ENCODE measurements at places on chromosomes 3 and 15. TPM values are rescaled to one million over a fixed set of nuclear protein-coding genes. Genes with fewer than 3 reads are reported as not detected.

Gene UACA
- 2.5 TPM for polyA plus RNA-seq

Gene NOP10
- 176 TPM for polyA plus RNA-seq

Gene MST1
- polyA plus RNA-seq, result 2.2 TPM

Gene PAQR9
- not detected for polyA plus RNA-seq

Gene GOLGA8Q
- not detected for polyA plus RNA-seq

Gene KLHL6
- polyA plus RNA-seq, result 0.15 TPM

Gene LRRK1
- 1.0 TPM for polyA plus RNA-seq

Gene ITIH4
- 0.46 TPM for polyA plus RNA-seq

Gene CFAP20DC
- polyA plus RNA-seq, result 3.1 TPM

Gene HRG
- not detected for polyA plus RNA-seq

Gene PARP14
- 2.0 TPM for polyA plus RNA-seq

Gene FEZF2
- 4.6 TPM for polyA plus RNA-seq

Gene CCDC51
- polyA plus RNA-seq, result 11.4 TPM

Gene ARRDC4
- polyA plus RNA-seq, result 4.3 TPM

Gene TERC
- not detected for polyA plus RNA-seq

Gene CAPN3
- 76.9 TPM for polyA plus RNA-seq

Gene ADAMTS17
- polyA plus RNA-seq, result 7.1 TPM

Gene PAQR5
- polyA plus RNA-seq, result 1.1 TPM

Gene HCN4
- polyA plus RNA-seq, result 7.4 TPM

Gene GABRR3
- not detected for polyA plus RNA-seq

Gene NAA80
- polyA plus RNA-seq, result 14.0 TPM

Gene MEGF11
- polyA plus RNA-seq, result 10.1 TPM

Gene FBXO40
- polyA plus RNA-seq, result 0.17 TPM

Gene PLA2G4D
- polyA plus RNA-seq, result 0.17 TPM

Gene CDCP1
- polyA plus RNA-seq, result 0.93 TPM

Gene GPR160
- 0.68 TPM for polyA plus RNA-seq

Gene SH3GL3
- polyA plus RNA-seq, result 16.8 TPM

Gene FANCD2OS
- not detected for polyA plus RNA-seq

Gene GATM
- 58.9 TPM for polyA plus RNA-seq

Gene GOLGA8G
- polyA plus RNA-seq, result not detected

Gene SERPINI2
- polyA plus RNA-seq, result not detected
